CD4-positive, alpha-beta T cell (primary cell): ENCODE measurements at places on chromosomes 12 and 14. TPM values are rescaled to one million over a fixed set of nuclear protein-coding genes. Genes with fewer than 3 reads are reported as not detected.

MYO1A gene
- 1.1 TPM for total RNA-seq

ALDH1L2 gene
- 0.03 TPM for total RNA-seq

INHBE gene
- total RNA-seq = not detected

GRCh38 chr12:18859400-18859799, 121.5 kb downstream of the CAPZA3 start:
- no peaks in the 10 kb centered on the region for H3K4me1 ChIP-seq
- no peak for DNase-seq
- no peaks in the 10 kb centered on the region for H3K36me3 ChIP-seq
- H3K4me3 ChIP-seq = no peak overlapping the region
- no peaks in the 10 kb centered on the region for H3K27me3 ChIP-seq
- H3K27ac ChIP-seq = no peak overlapping the region

- H3K4me3 ChIP-seq = no peak within 1 kb of the TSS
- H3K27ac ChIP-seq = no peak within 1 kb of the TSS
- H3K4me1 ChIP-seq = peaks cover 10% of the 10 kb centered on the region
- DNase-seq = no peak
- H3K36me3 ChIP-seq = no peaks in the 10 kb centered on the region
These were observed at the start of gene FOXG1 for GRCh38 chr14:28766469-28766955. FOXG1 (plus strand) TSS chr14:28766787; CDS start chr14:28767280, 493 bp downstream.

DNA sequence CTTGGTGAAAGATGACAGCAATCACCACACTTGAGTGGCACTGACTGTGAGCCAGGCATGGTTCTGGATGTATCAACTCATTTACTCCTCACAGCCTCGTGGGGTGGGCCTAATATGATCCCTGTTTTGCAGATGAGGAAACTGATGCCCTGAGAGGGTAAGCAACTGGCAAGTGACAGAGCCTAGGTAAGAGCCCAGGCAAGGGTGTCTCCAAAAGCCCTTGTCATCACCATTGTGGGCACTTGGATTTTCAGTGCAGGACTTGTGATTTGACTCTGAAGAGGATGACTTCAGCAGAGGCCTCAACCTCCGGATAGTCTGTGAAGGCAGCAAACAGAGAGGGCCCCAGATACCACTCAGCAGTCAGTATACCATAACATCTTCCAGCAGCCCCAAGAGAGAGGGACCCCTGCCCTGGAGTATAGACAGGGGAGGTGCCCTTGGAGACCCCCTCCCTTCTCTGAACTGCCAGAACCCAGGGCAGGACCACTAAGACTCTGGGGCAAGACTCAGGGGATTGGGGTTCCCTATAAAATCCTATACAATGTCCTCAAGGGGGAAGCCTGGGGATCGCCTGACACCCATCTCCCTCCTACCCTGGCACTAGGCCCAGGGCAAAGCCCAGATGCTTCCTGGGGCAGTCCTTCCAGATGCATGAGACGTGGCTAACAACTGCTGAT, 7.1 kb upstream of the KRT5 start:
- peaks cover 2% of the 10 kb centered on the region for H3K4me1 ChIP-seq
- H3K4me3 ChIP-seq = no peak overlapping the region
- H3K36me3 ChIP-seq = no peaks in the 10 kb centered on the region
- no peaks in the 10 kb centered on the region for H3K27me3 ChIP-seq
